Astrocyte (in vitro differentiated cells and primary cell): ENCODE measurements at places on chromosomes 1 and 21.

- H3K27ac ChIP-seq = no peak overlapping the region
- no peak overlapping the region for H3K4me3 ChIP-seq
- DNase-seq = no peak
- H3K36me3 ChIP-seq = no peaks in the 10 kb centered on the region
These were observed 35.7 kb downstream of the TNFRSF8 start for GRCh38 chr1:12098786-12099185.

- DNase-seq = no peak
- no peaks in the 10 kb centered on the region for H3K4me1 ChIP-seq
- H3K27ac ChIP-seq = no peak overlapping the region
- no peaks in the 10 kb centered on the region for H3K27me3 ChIP-seq
- H3K4me3 ChIP-seq = no peak overlapping the region
- no peaks in the 10 kb centered on the region for H3K36me3 ChIP-seq
These were observed 108.8 kb downstream of the ADAMTS1 start for GRCh38 chr21:26736449-26736848.

- H3K4me3 ChIP-seq = no peak overlapping the region
- peak overlapping the region; percentile 30 for H3K27ac ChIP-seq
- peak; percentile 14 for DNase-seq
- H3K4me1 ChIP-seq = no peaks in the 10 kb centered on the region
- H3K27me3 ChIP-seq = no peaks in the 10 kb centered on the region
These were observed 173.2 kb downstream of the CACNA1E start for GRCh38 chr1:181656491-181656890.

DNA sequence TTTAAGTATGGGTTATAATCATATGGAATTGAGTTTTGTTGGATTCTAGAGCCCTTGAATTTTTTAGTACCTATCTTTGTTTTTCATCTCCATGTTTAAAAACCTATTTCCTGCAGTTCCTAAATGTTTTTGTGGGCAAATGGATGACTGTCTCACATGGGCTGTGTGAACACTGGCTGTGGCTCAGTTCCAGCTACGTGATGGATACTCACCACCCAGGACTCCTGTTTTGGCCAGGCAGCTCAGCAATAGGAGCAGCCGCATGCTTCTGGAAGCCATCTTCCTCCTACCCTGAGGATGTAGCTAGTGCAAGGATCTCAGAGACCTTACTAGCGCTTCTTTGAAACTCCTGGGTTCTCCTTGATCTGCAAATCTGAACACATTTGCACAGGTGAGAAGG is 2.8 kb downstream of the REG4 start:
- H3K4me3 ChIP-seq = no peak overlapping the region
- no peak overlapping the region for H3K27ac ChIP-seq
- H3K36me3 ChIP-seq = no peaks in the 10 kb centered on the region
- no peaks in the 10 kb centered on the region for H3K4me1 ChIP-seq
- peaks cover 24% of the 10 kb centered on the region for H3K27me3 ChIP-seq

DNA sequence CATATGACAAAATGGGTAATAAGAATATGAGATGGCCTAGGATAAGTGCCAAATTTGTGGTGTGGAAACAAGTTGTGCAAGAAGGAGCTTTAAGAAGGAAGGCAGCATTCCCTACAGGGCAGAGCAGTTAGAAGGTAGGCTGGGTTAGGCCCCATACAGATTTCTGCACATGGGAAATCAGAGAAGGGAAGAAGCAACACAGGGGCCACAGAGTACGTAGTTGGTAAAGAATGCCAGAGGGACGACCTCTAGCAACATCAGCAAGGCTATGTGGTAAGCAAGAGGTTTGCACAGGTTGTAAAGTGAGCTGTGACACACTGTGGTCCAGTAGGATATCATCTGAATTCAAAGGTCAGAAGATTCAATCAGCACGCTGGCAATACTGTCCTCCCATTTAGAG is 765.6 kb upstream of the B3GALT2 start:
- H3K27ac ChIP-seq = no peak overlapping the region
- no peak for DNase-seq
- H3K36me3 ChIP-seq = no peaks in the 10 kb centered on the region

DNA sequence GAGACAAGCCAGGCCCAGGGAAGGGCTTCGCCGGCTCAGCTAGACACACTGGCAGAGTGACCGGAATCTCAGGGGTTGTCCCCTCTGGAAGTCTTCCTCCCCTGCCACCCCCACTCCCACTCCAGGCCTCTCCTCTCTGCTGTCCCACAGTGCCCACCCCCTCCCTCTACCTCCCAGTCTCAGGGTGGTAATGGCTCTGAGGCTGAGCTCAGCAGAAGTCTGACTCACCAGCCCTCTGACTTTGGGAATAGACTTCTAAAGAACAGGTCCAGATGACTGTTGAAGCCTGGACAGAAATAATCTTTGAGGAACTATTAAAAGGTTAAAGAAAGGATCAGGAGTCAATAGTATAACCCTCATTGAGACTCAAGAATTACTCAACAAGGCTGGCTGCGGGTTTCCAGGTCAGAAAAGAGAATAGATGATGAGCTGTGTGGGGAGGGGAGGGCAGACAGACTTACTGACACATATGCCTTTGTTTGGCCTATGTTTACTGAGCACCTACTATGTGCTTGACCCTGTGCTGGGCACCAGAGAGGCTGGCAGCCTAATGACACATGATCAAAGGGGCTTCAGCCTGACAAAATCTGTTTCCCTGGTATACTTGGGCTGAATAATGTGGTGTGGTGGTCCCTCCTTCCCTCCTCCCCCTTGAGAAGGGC is 8.2 kb downstream of the HCRTR1 start:
- H3K27ac ChIP-seq = peak overlapping the region; percentile 27
- peaks cover 35% of the 10 kb centered on the region for H3K4me1 ChIP-seq
- no peaks in the 10 kb centered on the region for H3K27me3 ChIP-seq
- H3K4me3 ChIP-seq = no peak overlapping the region
- peaks cover 11% of the 10 kb centered on the region for H3K36me3 ChIP-seq
